ENCODE measurements at places on chromosomes 4 and X.

DNA sequence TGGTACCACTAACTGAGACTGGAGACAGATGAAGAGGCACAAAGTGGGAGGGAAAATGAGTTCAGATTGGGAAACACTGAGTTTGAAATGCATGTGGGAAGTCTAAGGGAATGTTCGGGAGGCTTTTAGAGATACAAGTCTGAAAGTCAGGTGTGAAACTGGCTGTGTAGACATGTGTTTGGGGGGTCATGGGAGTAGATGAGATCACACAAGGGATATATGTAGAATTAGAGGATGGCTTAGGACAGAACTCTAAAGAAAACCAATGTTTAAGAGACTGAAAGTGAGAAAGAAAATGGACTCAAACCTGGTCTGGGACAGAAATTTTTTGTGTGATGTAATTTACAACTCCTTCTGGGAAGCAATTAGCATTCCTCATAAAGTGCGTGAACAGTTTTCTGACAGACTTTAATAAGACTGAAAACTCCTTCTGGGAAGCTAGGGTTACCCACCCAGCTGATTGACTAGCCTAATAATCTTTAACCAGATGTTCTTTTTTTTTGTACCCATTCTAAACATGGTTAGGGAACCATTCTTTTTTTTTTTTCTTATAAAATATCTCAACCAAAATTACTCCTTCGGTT lies 8.7 kb upstream of the JADE1 start:
- DNase-seq, result no peak

- DNase-seq, result no peak
Observed at GRCh38 chr4:118740869-118741268, 55.7 kb downstream of the METTL14 start.

DNA sequence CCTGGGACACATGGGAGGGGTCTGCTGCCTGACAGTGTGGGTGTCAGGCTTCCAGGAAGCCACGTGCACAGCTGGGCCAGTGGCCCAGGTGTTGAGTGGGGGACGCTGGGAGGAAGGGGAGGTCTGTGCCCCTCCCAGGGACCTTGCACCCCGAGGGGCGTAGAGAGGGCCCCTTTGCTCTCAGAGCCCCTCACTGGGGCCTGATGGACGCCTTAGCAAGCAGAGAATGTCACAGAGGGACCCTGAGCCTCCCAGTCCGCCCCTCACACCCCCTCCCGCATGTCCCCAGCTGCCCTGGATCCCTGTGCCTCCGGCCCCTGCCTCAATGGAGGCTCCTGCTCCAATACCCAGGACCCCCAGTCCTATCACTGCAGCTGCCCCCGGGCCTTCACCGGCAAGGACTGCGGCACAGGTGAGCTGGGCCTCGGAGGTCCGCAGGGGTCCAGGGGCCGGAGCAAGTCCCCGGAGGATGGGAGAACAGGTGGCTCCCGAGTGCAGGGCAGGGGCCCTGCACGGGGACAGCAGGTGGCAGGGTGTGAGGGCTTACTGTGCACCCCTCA lies 2.1 kb downstream of the HGFAC start:
- no peak for DNase-seq

- no peak for DNase-seq
Observed at GRCh38 chr4:78379991-78380729, 171.4 kb upstream of the ANXA3 start.

DNA sequence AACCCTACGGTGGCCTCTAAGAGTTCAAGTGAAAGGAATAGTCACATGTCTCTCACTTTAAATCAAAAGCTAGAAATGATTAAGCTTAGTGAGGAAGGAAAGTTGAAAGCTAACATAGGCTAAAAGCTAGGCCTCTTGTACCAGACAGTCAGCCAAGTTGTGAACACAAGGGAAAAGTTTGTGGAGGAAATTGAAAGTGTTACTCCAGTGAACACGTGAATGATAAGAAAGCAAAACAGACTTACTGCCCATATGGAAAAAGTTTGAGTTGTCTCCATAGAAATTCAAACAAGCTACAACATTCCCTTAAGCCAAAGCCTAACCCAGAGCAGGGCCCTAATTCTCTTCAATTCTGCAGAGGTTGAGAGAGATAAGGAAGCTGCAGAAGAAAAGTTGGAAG lies 51.5 kb upstream of the RAB9B start:
- no peak for DNase-seq

DNA sequence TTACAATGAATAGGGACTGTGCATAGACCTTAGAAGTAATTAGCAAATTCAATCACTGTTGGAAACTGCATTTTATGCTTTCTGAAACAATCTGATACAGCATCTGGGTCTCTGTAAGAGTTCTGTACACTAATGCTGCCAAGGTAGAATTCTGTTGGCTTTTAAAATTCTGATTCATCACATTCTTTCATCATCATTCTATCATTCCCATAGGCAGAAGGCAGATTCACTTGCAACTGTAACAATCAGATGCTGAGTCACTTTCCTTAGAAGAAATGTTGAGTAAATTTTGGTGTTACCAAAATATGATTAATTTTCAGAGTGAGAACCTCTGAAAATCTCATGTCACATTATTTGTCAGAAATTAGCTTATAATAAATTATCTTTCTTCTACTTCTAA lies 267.2 kb downstream of the MAPK10 start:
- DNase-seq, result no peak

DNA sequence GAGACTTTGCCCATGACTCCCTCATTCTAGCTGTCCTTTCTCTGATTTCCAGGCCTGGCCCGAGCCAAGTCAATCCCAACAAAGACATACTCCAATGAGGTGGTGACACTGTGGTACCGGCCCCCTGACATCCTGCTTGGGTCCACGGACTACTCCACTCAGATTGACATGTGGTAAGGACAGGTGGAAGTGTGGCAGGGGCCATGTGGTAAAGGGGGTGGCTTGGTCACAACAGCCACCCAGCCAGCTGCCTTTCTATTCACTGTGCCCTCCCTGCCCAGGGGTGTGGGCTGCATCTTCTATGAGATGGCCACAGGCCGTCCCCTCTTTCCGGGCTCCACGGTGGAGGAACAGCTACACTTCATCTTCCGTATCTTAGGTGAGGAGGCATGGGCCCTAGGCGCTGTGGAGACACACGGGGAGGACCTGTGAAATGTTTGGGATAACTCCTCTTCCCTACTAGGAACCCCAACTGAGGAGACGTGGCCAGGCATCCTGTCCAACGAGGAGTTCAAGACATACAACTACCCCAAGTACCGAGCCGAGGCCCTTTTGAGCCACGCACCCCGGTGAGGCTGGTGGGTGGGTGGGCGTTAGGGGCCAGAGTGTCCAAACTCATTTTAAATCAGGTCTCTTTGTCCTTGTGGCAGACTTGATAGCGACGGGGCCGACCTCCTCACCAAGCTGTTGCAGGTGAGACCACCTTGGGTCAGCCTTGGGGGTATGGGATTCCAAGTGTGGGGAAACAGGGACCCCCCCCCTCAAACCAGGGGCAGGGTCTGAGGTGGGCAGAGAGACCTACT lies 6.1 kb upstream of the USP11 start:
- DNase-seq, result no peak

- no peak for DNase-seq
Observed at GRCh38 chr4:177582992-177583391, 140.8 kb upstream of the AGA start.
